Renal cortical epithelial cell (primary cell): ENCODE measurements at places on chromosomes 7 and 10.

DNA sequence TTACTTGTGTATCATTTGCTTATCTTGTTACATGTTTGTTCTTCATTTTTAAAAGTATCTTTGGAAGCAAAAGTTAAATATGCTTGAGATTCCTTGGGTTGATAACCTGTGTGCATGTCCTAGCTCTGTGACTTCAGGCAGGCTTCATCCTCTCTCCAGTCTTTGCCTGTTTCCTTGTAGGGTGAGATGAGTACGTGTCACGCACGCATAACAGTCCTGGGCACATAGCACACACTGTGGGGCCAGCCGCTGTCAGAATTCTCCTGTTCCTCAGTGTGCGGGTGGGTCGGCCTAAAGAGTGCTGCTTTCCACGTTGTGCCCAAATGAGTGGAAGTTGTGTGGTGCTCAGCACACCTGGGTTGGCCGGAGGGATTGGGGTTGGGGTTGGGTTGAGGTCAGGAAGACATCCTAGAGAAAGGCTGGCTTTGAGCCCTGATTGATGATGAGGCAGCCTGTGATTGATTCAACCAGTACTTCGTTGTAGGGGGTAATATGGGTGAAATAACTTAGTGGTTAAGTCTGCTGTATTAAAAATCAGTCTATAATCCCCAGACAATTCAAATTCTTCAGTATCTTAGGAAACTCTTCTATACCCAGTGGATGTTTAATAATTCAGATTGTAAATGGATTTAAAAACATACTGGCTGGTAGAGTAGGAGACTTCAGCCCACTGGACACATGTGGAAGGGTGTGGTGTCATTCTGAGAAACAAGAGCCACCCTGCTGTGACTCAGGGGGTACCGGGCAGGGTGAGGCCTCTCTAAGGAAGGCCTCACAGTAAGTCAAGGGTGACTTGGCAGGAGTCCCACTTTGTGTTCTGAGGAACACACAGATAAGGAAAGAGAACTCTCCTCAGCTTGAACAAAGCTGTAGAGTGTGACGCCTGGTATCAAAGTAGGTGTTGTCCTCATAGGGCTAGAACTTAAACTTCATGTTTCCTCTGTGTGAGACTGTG, 54.8 kb downstream of the DAGLB start:
- peak; percentile 84 for DNase-seq

DNA sequence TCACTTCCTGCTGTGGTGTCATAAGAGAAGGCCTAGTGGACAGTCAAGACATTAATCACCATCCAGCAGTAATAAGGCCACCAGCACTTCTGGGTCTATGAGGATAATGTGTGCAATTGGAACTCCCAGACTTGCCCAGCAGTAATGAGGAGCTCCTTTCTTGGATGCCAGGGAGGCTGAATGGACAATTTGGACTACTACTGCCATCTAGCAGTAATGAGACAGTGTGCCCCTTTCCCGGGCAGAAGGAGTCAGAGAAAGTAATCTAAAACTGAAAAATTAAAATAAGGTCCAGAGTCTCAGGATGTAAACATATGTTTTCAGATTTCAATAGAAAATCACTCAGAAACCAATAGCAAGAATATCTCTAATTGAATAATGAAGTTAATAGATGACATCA, 400.4 kb downstream of the CDC14C start:
- DNase-seq: peak; percentile 29

DNA sequence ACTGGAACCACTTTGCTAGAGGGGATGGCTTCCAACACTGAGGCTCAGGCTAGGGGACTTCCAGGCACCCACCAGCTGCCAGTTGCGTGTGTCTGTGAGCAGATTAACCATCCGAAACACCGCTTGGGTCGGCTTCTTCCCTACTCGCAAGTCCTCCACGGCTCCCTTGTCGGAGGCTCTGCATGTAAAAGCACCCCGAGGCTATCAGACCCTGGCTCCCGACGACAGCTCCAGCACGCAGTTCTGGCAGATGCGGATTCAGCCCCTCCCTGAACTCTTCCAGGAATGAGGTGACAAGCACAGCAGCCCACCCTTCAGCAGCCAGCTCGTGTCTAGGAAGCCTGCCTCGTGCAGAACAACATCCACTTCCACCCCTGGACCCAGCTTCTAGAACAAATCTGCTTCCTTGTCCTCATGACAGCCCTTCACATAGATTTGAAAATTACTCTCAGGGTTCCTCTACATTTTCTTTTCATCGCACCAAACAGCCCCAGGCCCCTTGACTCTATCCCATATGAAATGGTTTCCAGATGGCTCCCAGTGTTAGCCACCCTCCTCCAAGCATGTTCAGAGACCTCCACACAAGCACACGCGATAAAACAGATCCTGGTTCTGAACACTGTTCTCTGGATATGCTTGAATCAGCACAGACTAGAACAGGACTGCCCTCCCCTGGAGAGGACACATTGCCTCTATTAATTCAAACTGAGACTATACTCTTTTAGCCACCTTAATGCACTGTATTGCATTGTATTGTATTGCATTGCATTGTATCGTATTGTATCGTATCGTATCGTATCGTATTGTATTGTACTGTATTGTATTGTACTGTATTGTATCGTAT, 44.6 kb downstream of the SLIT1 start:
- DNase-seq: no peak

DNA sequence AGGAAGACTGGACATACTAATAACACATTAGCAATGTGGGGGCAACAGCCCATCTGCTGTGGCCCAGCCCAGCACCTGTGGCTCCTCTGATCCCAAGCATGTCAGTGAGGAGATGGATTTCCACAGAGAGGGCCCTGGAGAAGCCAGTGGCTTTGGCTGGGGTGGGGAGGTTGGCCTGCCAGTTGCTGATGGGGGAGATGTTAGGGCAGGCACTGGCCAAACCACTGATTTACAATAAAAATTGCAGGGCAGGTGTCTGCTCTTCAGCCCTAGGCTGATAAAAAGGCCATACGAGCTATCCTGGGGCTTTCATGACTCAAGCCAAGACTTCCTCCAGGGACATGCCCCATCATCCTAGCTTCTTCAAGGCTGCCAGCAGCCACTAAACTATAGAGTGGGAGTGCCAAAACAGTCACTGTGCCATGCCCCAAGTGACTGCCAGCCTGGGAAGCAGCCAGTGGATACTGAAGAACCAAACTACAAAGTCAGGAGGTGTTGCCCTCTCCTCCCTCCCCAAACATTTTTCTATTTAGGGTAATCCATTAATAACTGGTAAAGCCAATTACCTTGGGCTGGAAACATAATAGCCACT, 37.8 kb downstream of the DPCD start:
- no peak for DNase-seq

DNA sequence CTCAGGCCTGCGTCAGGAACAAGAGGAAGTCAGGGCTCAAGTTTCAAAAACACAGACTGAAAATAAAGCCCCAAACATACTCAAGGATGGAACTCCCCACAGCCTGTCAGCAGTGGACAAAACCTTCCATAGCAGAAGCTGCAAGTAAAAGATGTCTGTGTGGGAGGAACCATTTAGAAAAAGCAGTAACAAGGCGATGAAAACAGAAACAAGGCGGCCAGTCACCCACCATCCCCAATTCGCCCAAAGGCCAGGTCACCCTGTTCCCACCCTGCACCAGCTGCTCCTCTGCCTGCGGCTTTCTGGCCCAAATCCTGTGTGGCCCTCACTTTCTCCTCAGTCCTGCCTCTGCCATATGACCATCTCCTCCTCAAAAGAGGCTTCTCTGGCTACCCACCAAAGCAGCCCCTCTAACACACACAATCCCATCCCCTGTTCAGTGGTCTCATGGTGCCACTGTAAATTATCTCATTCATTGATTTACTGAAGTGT, 27.8 kb downstream of the KCNMA1 start:
- no peak for DNase-seq

GRCh38 chr7:148537435-148537834, 53.1 kb upstream of the C7orf33 start:
- peak; percentile 63 for DNase-seq

DNA sequence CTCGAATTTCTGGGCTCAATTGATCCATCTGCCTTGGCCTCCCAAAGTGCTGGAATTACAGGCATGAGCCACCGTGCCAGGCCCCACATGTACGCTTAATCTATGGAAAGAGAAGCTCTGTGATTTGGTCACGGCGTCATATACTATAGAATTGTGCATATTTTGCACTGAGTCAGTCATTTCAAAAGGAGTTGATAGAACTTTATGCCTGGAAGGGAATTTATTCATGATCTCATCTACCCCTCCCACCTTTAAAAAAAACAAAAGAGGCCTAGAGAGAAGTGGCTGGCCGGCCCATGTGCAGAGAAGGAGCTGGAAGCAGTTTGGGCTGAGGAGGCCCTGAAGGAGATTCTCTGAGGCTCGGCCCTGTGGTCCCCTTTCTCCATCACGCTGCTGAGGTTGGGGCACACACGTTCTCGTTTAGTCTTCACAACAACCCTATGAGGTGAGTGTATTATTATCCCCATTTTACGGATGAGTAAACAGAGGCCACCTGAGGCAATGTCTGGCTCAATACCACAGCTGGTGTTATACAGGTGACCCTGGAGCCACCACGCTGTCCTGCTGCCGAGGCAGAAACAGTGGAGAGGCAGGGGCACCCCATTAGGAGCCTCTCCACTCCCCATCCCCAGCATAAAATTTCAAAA, 47.2 kb upstream of the ZRANB1 start:
- DNase-seq: no peak

GRCh38 chr10:79299397-79300241, 47.6 kb upstream of the PPIF start:
- peak; percentile 75 for DNase-seq

DNA sequence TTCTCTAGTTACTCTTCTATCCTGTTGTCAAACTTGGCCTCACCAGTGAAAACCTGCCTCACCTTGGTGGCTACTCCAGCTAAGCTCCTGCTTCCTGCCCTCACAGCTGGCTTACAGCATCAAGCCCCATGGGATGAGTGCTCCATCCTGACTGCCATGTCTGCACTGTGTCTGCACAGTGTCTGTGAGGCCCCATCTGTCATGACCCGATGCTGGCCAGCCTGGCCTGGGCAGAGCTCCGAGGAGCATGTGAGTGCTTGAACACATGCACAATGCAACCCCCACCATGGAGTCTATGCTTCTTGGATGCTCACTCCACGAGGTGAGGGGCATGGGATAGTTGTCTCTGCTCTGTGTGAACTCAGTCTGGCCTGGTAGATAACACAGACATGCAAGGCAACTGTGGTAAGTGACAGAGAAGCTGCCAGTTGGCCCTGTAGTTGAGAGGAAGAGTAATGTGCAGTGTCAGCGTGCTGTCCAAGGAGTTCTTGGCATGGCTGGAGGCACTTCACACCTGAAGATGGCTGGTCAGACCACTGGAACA, 207.1 kb upstream of the ZNF32 start:
- no peak for DNase-seq

- DNase-seq: no peak
Measured at GRCh38 chr7:147081117-147081516, 964.5 kb downstream of the CNTNAP2 start.

- DNase-seq: no peak
Measured at GRCh38 chr10:116712519-116712918, 29.8 kb downstream of the HSPA12A start.

GRCh38 chr10:129541200-129541599, 74.2 kb downstream of the MGMT start:
- DNase-seq: no peak

DNA sequence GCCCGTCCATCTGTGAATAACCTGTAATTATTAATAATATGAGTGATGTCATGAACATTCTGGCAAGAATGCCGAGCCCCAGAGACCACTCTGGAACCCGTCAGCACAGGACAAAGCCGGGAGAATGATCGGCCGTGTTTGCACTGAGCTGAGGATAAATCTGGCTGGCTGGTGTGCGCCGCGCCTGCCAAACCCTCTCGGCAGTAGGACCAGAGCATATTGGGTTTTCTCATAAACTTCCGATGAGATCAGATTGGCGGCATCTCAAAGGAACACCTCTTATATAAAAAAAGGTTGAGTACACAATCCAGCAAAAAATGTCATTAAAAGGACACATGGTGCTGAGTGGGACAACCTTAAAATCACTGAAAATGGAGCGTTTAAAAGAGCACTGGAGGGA, 296.0 kb upstream of the MKI67 start:
- no peak for DNase-seq

DNA sequence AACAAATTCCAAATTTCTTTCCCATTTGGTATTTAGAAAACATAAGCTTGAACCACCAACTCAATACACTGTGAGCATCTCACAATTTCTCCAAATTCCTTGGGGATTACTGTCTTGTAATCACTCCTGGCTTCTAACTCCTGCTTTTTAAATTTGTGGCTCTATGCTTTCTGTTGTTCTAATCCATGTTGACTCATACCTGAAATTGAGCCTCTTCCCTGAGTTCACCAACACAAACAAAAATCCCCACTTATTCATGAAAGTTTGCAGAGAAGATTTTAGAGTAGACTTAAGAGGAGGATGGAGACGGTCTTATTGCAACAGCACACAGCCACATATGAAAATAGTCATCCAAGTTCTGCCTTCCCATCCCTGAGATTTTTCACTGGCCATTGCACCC, 252.5 kb downstream of the PTEN start:
- peak; percentile 35 for DNase-seq

- DNase-seq: no peak
Measured at GRCh38 chr10:43846187-43846680, 197.6 kb upstream of the ZNF32 start.

GRCh38 chr10:124211921-124212320, 118.5 kb upstream of the CHST15 start:
- DNase-seq: peak; percentile 13

DNA sequence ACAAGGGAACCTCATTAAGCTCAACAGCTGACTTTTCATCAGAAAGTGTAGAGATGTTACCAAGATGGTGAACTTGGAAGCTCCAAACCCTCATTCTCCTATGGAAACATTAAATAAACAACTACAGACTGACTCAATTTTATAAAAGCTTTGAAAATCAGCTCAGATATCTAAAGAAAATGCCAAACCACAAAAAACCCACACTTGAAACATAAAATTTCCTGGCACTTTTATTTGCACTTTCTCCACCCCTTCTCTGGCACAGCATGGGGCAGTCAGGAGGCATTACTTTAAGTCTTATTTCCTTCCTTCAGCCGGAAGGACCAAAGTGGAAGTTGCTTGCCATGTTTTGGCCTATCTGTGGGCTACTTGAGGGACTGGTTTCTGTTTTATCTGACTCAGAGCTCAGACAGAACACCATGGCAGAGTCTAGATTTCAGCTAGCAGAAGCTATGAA, 114.7 kb downstream of the ODAD2 start:
- DNase-seq: no peak
